NCI-H226 (cell line): ENCODE measurements at places on chromosomes 5 and 9.

DNA sequence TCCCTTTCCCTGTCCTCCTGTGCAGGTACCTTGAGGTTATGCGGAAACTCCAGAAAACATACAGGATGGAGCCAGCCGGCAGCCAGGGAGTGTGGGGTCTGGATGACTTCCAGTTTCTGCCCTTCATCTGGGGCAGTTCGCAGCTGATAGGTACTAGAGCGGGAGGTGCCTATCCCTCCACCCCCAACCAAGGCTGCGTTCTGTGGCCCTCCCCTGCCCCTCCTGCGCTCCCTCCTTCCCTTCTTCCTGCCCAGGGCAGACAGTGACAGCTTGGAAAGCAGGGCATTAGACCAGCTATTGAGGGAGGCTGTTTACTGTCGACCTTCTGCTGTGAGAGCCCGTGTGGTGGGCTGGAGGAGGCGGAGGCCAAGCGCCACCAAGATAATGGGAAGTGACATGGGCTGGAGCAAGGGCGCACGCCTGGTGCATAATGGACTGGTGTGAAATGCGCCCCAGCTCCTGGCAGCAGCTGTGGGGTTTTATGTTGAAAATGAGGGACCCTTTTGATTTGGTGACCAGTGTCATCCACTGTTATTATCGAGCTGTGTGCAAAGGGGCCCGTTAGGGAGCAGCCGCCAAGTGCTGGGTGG lies 25.3 kb downstream of the PTPA start:
- DNase-seq, result no peak

DNA sequence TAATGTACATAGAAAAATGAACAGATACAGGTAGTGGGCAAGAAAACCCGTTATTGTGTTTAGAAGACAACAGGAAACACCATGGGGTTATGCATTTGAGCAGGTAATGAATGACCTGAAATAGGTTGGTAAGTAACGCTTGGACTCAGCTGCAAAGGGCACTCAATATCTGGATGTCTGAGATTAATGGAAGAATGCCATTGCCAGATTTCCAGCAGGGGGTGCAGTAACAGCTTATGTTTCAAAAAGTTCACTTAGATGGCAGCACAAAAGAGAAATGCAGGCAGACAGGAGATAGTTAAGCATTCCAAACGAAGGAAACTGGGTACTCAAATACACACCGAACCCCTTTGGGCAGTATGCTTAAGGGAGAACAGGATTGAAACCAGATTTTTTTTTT lies 285.5 kb upstream of the VLDLR start:
- no peak for DNase-seq

- no peak for DNase-seq
Measured at GRCh38 chr5:173495225-173495904, 121.1 kb downstream of the BOD1 start.

GRCh38 chr5:39577529-39577928 lies 152.7 kb upstream of the DAB2 start:
- DNase-seq, result no peak

DNA sequence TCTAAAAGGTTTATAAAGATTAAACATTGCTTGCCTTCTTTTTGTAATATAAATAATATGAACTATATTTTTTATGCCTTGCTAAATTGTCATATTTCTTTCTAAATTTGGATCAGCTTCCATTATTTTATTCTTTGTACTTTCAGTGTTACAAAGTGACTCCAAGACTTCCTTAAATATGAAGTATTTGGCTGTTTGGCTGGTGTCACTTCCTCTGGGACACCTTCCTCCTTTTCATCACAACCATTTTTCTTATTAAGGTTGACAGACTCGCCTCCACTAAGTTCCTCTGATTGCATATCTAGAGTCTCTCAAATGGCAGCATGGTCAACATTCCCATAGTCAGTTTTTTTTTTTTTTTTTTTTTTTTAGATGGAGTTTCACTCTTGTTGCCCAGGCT lies 73.8 kb upstream of the SLC1A1 start:
- DNase-seq, result no peak

DNA sequence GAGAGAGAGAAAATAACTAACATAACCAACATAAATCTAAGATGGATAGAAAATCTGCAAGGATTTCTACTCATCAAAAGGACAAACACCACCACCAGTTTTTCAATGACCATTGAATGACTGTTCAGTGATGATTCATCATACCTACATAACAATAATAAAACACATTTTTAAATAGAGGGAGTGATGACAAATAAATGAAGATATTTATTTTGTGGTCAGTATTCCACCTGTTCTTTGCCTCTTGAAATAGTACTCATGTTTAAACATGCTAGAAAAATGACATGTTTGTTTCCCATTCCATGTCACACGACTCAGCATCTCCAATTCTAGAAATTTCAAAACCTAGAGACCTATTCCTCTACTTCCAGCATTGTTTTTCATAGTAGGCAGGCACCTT lies 34.6 kb upstream of the ADAMTS16 start:
- no peak for DNase-seq

GRCh38 chr5:120942596-120943350 lies 478.7 kb downstream of the PRR16 start:
- DNase-seq, result peak; percentile 41

DNA sequence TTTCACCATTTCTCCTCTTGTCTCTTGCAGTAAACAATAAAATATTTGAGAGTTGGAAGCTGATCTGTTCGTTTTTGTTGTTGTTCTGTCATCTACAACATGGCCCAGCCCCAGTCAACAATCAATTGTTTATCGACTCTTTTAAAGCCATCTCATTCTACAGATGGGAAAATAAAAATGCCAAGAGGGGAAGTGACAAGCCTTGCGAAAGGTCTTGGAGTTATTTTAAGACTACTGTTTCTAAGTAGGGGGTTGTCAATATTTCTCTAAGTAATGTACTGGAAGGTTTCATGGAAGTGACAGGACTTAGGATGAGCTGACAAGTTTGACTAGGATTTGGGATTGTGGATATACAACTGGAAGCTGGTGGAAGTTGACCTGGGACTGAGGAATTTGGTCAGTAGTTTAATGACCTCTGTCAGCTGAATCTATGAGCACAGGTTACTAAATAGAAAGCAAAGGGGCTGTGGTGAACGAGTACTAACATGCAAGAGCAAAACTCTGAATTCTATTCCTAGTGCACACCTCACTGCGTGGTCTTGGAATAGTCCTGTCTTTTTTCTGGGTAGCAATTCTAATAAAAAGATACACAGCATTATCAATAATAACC lies 57.5 kb upstream of the ADRB2 start:
- no peak for DNase-seq

DNA sequence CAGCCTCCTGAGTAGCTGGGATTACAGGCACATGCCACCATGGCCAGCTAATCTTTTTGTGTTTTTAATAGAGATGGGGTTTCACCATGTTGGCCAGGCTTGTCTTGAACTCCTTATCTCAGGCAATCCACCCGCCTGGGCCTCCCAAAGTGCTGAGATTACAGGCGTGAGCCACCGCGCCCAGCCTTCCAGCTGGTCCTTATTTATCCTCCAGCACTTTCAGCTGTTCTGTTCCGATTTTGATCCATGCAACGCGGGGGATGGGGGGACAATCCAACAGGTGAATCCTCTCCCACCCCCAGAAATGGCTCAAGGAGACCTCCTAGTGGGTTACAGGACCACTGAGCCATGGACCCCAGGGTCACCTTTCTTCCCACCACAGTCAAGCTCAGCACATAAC lies 14.7 kb upstream of the CDKN2AIPNL start:
- no peak for DNase-seq

DNA sequence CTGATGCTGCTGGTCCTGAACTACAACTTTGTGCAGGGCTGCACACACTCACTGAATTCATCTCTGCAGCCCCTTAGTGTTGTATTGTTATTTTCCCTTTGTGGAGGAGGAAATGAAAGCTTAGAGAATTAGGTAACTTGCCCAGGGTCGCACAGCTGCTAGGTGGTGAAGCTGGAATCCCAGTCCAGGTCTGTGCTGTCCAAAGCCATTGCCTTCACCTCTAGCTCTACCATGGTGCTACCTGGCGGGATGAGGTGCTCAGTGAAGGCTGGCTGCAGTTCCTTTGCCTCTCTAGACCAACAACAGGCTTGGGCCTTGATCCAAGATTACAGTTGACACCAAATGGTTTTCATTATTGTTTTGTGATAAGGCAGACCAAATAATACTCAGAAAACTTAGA lies 177.8 kb upstream of the PITX1 start:
- no peak for DNase-seq

GRCh38 chr9:121138561-121138960 lies 63.1 kb downstream of the RAB14 start:
- no peak for DNase-seq

GRCh38 chr5:113723021-113723420 lies 209.5 kb downstream of the YTHDC2 start:
- DNase-seq, result no peak

DNA sequence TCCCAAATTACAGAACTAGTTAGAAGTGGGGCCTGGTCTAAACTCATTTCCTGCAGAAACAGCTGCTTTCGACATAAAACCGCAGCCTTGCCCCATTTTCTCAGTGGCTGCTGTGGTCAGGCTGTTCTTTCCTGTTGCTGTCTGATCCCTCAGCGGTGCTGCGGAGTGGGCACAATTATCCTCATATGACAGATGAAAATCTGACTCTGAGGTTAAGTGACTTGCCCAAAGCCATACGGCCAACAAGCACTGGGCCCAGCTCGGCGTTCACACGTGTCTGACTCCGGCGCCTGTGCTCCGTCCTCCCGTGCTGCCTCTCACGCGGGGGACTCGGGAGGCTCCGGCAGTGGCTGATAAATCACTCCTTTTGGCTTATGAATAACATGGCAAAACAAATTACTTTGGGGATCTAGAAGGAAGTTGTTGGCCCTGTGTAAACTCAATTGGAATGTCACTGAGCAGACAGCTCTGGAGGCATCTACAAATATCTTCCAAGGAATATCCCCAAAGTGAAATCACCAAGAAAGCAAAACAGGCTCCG lies 142.6 kb upstream of the LMX1B start:
- DNase-seq, result no peak

- no peak for DNase-seq
Measured at GRCh38 chr9:92141144-92142129, 26.2 kb upstream of the SPTLC1 start.

DNA sequence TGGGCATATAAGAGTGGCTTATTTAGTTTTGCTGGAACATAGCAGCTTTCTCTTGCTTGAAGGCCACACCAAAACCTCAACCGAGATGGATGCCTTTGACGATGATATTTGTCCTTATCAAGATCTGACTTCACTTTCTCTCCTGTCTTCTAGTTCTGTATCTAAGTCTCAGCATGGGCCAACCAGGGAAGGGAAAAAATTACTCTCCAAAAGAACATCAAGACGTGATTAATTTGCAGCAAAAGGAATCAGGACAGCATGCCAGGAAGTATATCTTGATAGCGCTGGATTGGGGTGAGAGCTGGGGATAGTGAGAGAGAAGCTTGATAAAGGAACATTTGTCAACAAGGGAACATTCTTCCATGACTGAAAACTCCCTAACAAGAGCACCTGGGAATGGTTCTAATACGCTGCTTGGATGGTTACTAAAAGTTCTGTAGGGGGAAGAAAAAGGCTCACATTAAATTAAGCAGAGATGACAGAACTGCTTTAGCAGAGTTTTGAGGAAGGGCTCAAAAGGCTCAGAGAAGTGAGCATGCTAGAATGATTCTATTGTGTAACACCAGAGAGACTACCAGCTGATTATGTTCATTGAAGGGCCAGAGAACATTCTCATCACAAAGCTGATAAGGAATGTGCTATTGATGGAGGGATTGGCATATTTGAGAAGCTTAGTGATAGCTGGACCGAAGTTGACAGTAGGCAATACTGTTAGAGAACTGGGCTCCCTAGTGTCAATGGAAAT lies 21.6 kb upstream of the ANXA1 start:
- DNase-seq, result no peak

GRCh38 chr5:157494178-157494832 lies 34.3 kb downstream of the NIPAL4 start:
- no peak for DNase-seq

DNA sequence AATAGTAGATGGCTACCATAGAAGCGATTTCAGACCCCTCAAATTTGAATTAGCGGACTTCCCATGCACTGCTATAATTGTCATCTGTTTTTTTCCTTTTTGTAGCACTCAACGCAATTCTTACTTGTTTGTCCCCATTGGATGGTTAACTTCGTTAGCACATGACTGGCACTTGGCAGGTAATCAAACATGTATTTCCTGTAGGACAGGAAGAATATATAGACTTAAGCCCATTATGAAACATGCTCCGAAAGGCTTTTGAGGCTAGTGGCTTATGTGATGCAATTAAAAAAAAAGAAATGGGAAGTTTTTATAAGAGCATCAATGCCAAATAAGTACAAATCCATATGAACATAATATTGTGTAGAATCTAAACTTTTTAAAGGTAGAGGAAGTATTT lies 301.2 kb downstream of the PSAT1 start:
- DNase-seq, result no peak

- no peak for DNase-seq
Measured at GRCh38 chr5:90408571-90409317, 812 bp downstream of the CETN3 start.

DNA sequence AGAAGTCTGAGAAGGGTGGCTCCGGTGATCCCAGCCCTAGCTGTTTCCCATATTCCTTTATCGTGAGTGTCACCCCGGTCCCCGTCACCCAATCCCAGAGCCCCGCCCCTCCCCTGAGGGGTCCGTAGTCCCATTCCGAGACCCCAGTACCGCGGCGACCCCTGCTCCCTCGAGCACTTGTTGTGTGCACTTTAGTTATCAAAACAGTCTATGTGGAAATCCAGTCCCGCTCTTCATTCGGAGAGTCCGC lies 223 bp downstream of the LRSAM1 start:
- no peak for DNase-seq

- peak; percentile 49 for DNase-seq
Measured at GRCh38 chr9:94681508-94681907, 42.2 kb upstream of the FBP1 start.

- DNase-seq, result peak; percentile 20
Measured at GRCh38 chr5:136424835-136425584, 59.7 kb upstream of the TRPC7 start.

DNA sequence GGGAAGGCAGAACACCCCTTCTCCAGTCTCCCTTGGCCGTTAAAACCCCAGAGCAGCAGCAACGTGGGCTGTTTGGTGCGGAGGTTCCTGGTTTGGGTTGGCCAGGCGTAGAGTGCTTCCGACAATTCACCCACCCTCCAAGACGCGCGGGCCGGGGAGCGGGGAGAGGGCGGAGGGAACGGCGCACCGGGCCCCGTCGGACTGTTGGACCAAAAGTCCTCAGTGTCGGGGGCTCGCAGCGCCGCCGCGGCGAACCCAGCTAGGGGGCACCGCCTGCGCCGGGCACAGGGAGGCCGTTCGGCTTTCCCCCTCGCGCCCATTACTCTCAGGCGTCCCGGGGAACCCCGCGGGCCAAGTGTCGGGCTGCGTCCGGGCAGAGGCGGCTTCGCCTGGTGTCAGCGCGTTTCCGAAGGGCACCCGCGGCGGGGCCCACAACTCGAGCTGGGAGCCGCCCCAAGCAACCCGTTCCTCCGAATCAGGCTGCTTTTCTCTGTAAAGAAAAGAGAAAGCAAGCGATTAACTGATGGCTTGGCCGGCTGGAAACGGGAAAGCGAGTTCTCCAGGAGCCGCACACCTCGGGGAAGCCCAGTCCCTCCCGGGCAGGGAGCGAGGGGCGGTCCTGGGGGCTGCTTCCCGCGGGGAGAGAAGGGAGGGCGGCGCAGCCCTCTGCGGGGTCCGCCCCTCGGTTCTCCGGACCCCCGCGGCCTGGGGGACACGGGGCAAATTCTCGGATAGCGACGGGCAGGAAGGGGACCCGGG lies 145.5 kb downstream of the ERCC6L2 start:
- no peak for DNase-seq
